Stimulated activated CD8-positive, alpha-beta memory T cell treated with anti-CD3 and anti-CD28 coated beads, Interleukin-2, amount 100 ng/mL, for 1 hour (primary cell): ENCODE measurements at places on chromosomes 12 and 14.

- no peak for DNase-seq
Observed at GRCh38 chr12:46950094-46950493, 124.3 kb upstream of the SLC38A4 start.

DNA sequence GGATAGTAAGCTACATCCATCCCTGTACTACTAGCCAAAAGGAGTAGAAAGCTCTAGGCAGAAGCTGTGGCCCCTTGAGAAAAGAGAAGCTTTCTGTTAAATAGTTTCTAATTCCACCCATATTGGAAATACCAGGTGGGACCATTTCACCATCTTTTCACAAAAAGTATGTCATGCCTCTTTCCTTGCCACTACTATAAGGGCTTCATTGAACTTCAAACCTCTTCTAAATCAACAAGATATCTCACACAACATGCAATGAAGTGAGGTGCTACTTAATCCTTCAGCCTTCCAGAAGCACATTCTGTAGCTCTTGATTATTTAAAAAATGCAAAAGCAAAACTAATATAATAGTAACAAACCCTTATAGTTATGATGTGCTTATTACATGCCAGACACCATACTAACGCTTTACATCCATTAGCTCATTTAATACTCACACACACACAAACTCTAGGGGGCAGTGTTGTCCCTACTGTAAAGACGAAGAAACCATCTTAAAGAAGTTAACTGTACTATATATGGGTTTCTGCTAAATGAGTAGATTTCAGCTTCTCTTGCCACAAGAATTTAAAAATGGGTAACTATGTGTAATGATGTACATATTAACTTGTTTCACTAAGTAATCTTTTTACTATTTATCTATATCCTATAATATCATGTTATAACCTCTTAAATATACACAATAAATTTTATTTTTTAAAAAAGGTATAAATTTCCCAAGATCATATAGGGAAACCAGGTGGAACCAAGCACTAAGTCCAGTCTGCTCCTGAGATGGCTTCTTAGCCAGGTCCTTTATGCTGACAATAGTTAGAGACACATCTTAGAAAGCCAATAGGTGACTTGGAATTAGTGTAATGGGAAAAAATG is 124.4 kb downstream of the RPS29 start:
- peak; percentile 10 for DNase-seq

DNA sequence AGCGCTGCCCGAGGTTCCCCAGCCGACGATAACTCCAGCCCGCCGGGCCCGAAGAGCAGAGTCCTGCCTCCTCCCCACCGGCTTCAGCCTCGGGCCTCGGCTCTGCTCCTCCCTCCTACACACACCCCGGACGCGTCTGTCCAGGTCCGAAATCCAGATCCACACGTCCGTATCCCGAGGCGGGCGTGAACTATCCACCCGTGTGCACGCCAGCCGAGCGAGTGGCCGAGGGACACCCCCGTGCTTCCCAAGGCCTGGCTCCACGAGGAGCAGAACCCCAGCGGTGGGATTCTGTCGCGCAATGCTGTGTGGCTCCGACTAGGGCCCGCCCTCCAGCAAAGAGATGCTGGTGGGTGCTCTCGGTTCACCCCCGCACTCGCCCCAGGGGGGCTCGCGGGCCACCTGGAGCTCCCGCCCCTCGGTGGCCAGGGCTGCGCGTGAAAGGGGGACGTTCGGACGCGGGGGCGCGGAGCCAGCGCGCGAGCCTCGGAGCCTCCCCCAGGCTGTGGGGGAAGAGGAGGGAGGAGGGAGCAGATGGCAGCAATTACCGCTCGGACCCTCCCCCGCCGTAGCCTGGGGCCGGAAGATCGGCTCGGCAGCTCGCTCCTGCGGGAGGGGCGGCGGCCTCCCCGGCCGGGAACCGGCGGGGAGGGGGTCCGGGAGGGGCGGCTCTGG is 18.9 kb upstream of the ANKRD33 start:
- no peak for DNase-seq

DNA sequence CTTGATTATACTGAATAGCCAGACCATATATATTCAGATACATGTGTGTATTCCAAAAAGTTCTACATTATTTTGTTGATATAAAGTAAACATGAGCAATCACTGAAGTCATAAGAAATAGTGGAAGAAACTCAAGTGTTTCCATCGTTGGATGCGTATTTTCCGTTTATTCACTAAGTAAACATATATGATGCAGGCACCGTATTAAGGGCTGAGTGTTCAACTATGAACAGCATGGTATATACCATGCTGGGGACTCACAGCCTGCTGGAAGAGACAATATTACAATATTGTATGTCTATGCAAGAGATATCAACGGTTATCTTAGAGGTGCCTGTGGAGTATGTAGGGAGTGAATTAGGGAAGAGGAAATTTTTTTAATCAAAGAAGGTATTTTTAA is 1.2 kb downstream of the PYROXD1 start:
- no peak for DNase-seq

DNA sequence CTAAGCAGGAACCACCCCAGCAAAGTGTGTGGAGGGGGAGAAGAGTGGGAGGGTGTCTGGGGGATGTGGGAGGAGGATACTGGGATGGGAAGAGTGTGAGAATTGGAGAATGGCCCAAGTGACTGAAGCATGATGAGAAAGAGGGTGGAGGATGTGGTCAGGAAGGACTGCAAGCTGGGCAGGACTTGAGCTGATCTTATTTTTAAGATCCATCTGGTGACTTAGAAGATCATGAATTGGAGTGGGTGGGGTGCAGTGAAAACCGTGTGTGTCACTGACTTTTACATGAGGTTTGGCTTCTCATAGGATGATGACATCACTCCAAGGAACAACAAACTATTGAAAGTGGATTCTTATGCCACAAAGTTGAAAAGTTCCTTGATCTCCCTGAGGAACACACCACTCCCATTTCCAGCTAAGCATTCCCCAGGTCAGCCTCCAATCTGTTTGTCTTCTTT is 287.5 kb downstream of the GALC start:
- DNase-seq, result no peak

- no peak for DNase-seq
Observed at GRCh38 chr12:126084480-126084879, 1019.2 kb downstream of the AACS start.

- no peak for DNase-seq
Observed at GRCh38 chr14:50659327-50659974, 8.7 kb downstream of the SAV1 start.

DNA sequence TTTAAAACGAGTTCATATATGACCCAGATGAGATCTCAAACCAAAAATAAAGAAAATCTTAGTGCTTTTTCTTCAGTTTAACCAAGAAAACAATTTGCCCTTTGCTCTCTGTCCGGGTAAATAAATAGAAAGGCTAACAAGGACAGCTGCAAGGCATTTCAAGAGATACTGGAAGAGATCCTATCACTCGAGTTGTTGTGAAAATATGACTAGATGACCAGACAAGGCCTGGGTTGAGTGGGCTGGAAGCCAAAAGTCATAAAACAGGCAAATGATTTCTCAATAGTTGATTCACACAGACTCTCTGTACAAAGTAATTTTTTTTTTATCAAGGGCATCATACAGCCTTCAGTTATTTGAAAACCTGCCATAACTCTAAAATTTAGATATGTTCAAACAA is 55.9 kb upstream of the AVPR1A start:
- DNase-seq, result no peak

- DNase-seq, result no peak
Observed at GRCh38 chr12:93994721-93995120, 153.7 kb upstream of the PLXNC1 start.

- DNase-seq, result no peak
Observed at GRCh38 chr14:69891422-69891821, 12.2 kb downstream of the SMOC1 start.

DNA sequence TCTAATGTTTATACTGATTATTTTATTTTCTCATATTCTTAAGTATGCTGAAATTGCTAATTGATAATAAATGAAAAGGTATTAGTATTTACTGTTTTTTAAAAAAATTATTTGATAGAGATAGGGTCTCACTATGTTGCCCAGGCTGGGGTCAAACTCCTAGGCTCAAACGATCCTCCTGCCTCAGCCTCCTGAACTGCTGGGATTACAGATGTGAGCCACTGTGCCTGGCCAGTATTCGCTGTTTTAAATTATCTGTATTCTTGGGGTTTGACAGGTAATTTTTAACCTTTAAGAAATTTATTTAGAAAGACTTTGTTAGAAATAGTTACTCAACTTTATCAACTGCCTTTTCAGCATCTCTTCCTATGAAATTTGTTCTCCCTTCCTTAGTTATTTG is 32.2 kb downstream of the RAN start:
- DNase-seq, result no peak

DNA sequence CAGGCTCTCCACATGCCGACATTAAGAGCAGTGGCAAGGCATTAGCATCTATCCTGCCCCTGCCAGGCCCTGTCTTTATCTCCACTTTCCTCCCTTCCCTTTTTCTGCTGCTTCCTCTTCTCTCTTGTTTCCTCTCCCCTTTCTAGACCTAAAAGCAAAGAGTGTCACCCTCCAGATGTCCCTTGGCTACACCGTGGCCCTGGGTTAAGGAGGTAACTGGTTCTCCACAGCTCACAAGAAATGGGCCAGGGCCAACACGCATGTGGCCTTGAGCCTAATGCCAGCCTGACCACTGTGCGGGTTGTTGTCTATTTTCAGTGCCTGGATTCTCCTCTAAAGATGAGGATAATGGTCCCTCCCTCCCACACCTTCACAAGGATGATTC is 41.7 kb upstream of the DDX11 start:
- DNase-seq, result no peak

DNA sequence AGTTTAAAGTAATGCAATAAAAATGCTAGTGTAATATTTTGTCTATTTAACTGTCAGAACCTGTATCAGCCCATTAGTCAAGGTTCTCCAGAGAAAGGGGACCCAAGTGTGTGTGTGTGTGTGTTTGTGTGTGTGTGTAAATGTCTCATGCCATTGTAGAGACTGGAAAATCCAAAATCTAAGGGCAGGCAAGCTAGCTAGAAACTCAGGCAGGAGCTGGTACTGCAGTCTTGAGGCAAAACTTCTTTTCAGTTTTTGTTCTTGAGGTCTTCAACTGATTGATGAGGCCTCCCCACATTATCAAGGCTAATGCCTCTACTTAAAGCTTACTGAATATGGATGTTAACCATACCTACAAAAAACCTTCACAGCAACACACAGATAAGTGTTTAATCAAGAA is 126.7 kb downstream of the PRKD1 start:
- DNase-seq, result no peak

DNA sequence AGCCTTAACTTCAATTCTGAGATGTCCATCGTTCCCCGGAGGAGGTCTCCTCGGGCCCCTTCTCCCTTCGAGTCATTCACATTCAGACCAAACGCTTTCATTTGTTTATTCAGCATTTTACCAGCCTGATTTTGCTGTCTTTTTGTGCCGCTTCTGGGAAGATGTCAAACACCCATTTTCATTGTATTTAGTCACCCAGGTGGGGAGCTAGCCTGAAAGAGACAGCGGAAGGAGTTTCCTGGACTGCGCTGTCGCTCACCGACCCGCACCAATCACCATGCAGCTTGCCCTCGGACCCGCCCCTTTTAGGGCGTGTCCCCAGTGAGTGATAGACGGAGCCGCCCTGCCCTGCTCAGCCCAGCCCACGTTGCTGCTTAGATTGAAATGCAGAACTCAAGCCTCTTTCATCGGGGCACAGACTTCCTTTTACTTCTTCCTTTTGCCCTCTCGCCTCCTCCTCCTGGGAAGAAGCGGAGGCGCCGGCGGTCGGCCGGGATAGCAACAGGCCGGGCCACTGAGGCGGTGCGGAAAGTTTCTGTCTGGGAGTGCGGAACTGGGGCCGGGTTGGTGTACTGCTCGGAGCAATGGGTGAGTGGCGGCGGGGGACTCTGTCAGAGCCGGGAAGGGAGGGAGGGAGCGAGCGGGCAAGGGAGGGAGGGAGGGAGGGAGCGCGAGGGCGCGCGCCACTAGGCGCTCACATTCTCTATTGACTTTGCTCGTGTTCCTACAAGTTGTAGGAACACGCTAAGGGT is at the start of gene PAX9:
TSS of gene PAX9 (plus strand) at position 355 of the 752 bp plus-strand sequence. CDS start at position 585, 230 bp downstream.
- no peak for DNase-seq

GRCh38 chr14:68692916-68693771 is 99.7 kb downstream of the ZFP36L1 start:
- no peak for DNase-seq

- DNase-seq, result no peak
Observed at GRCh38 chr14:68630081-68630571, 162.7 kb downstream of the ZFP36L1 start.
